ENCODE measurements at places on chromosomes 16 and 17.

- DNase-seq = peak; percentile 70
Observed at GRCh38 chr16:52191531-52192134, 355.3 kb downstream of the TOX3 start.

DNA sequence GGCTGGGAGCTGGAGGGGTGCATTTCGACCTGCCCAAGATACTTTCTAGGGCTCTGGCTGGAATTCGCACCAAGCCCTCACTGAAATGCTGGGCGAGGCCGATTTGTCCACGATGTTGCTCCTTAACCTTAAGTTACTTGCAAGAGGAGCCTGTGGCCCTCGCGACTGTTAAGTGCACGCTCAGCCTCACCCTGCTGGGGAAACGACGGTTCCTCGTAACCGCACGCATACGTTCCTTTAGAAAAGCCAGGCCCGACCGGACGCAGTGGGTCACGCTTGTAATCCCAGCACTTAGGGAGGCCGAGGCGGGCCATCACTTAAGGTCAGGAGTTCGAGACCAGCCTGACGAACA lies 607 bp upstream of the NCOR1 start:
- no peak for DNase-seq

DNA sequence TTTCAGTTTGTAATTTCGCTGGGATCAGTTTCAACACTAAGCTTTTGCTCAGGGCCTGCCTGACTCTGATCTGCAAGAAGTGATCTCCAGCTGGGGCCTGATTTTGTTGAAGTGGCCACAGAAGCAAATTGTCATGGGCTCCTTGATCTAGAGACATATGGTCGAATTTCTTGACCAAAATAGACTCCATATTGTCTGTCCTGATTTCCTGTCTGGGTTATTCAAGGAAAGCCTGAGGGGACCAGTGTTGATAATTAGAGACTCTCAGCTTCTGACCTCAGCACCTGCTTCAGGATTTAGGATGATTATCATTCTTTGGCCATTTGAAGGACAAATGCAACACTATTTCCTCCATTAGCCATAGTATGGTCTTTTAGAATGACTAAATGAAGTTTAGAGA lies 48.9 kb upstream of the MSI2 start:
- DNase-seq = no peak

- DNase-seq = peak; percentile 57
Observed at GRCh38 chr16:84730406-84731106, 30.8 kb downstream of the USP10 start.

DNA sequence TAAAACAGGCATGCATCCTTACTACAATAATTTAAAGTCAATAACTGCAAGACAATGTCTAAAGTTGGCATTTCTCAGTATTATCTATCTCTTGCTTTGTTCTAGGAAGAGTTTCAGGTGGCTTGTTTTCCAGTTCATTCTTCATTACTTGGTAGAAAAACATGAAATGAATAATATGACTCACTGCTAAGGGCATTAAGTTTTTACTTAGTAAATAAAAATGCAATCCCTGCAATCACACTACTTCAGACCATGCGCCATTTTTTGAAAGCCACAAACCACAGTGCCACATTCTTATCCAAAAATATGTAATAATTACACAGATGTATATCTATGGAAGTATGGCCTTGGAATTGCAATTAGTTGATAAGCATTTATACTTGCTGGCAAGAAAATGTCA lies 55.4 kb downstream of the CREBBP start:
- no peak for DNase-seq

- DNase-seq = no peak
Observed at GRCh38 chr17:80890921-80891396, 100.7 kb upstream of the CHMP6 start.

- peak; percentile 9 for DNase-seq
Observed at GRCh38 chr16:69448470-69449193, 24.2 kb downstream of the CYB5B start.

DNA sequence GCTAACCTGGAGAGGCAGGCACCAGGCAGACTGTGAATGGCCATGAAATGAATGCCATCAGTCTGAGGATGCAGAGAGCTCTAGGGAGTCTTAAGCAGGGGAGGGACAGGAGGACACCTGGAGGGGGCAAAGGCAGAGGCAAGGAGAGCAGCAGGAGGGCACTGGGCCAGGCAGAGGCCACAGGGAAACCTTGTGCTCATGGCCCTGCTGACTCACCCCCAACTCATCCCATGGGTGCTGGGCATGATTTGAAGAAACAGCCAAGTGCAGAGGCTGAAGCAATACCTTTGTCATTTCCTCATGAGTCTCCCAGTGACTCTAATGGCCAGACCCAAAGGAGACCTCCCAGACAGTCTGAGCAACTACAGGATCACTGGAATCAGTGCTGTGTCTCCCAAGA lies 141.4 kb downstream of the TMEM132E start:
- DNase-seq = no peak

GRCh38 chr16:8679151-8679550 lies 4.7 kb downstream of the ABAT start:
- no peak for DNase-seq

GRCh38 chr17:57718878-57719277 lies 26.2 kb downstream of the CCDC182 start:
- no peak for DNase-seq

DNA sequence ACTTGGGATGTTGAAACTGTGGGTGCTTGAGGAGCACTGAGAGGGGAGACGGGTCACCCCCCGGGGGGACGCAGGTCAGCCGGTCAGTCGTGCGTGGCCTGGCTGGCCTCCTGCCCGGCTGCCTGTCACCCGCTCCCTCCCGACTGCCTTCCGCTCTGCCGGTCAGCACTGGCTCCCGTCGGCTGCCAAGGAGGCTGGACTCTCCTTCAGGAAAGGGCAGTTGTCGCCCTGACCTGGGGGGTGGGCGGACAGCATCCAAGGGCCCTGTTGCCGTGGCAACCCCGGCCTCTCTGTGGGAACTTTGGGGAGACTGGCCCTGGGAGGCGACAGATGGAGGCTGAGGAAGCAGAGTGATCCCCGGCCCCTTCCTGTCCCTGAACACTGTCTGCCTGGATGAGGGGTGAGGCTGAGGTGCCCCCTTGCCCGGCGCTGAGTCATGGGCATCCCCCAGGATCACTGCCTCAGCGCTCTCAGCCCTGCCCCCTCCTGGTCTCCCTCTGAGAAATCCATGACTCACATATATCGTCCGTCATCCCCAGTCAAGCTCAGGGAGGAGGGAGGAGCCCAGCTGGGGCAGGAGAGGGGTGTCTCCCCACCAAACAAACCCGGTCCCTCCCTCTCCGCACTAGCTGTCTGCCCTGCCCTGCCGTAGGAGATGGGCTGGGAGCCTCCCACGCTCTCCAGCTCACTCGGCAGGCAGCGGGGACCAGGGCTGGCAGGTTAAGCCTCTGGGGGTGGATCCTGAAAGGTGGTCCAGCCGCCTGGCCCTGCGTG lies at the start of gene ADGRG1:
Gene ADGRG1 (plus strand): TSS at position 623 of the 774 bp plus-strand sequence. CDS start 21,658 bp downstream, outside the sequence.
- DNase-seq = peak; percentile 71

- DNase-seq = no peak
Observed at GRCh38 chr17:4161192-4161966, 18.4 kb downstream of the CYB5D2 start.

GRCh38 chr17:71668807-71669206 lies 452.0 kb upstream of the SOX9 start:
- no peak for DNase-seq

DNA sequence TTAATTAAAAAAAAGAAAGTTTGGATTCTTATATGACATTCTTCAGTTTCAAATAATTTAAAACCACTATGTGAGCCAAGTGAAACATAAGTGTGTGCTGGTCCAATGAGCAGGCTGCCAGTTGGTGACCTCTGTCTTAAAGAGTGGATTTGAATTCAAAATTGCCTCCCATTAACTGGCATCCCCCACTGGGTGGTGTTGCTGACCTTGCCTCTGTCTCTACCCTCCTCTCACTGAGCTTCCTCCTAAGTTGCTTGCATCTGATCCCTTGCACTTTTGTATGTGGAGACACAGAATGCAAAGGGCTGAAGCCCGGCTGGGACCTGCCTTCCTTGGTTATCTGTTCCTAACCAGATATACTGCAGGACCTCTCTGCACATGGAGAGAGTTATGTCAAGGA lies 160.6 kb downstream of the CYLD start:
- DNase-seq = no peak

- no peak for DNase-seq
Observed at GRCh38 chr16:14373896-14374295, 256.2 kb downstream of the PARN start.

GRCh38 chr16:57846078-57846697 lies 43.9 kb upstream of the KIFC3 start:
- DNase-seq = no peak

DNA sequence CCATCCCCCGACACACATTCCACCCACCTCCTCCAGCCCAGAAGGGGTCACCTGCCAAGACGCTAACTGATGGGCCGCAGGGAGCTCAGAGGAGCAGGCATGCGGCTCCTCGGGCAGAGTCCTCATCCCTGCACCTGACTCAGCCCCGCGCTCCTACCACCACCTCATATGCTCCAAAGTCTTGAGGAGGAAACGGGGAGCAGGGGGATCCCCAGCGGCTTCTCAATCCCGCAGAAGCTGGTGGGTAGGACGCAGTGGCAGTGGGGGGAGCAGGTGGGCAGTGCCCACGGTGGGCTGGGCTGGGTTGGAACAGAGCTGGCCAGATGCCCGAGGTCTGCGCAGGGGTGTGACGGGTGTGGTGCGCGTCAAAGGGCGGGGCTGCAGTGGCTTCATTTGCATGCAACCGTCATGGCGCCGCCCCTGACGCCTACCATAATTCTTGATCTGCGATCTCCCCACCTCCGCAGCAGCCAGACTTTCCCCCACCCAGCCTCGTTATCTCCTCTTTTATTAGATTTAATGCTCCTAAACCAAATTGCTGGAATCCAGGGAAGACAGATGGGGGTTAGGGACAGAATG lies 39.0 kb upstream of the EMP2 start:
- no peak for DNase-seq

DNA sequence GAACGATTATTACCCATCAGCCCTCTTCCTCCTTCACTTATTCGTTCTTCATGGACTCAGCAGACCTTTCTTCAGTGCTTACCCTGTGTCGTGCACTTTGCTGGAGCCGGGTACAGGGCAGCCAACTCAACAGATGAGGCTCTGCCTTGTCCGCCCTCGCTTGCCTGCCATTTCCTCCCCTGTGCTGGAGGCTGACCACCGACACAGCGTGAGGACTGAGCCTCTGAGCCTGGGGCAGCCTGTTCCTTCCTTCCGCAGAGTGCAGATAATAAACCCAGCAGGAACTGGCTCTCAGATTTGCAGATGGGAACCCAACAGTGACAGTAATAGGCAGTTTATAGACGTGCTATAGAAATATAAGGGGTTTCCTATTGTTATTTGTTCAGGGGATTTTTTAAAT lies 7.0 kb upstream of the SLC39A11 start:
- DNase-seq = no peak

DNA sequence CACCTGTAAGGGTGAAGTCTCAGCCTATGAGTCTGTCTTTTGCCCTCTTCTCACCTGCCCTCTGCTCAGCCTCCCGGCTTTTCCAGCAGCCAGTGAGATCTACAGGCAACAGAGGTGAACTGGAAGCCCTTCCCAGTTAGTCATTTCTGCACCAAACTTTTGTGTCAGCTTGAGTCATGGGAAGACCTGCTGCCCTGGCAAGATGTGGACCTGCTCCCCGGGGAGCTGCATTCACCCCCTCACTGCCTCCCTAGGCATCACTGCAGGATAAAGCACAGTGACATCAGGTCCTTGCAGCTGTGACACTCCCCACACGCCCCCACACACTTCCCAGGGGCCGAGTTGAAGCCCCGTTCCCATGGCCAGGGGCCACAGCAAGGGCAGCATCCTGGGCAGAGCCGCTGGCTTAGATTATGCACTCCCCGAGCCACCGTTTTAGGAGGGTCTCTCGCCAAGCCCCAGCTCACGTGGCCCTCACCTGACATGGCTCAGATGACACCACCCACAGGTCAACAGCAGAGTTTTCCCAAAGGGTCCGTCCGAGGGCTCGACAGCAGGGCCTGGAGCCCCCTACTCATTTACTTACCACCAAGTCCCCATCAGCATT lies 6.5 kb upstream of the ABR start:
- DNase-seq = no peak

DNA sequence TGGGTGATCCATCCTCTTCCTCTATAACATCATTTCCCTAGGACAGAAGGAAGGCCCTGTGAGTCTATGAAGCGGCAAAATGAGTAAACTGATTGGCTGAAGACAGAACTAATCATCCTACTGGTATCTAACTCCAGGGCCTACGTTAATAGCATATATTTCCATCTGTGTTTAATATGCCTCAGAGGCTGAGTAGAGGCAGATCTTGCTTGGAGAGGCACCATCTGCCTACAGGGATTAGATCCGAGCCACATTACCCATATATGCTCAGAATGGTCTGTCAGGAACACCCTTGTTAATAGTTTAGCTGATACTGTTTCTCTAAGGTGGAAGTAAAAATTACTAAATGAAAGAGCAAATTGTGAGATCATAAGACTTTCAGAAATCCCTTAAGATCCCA lies 13.2 kb upstream of the FOXJ1 start:
- DNase-seq = no peak

DNA sequence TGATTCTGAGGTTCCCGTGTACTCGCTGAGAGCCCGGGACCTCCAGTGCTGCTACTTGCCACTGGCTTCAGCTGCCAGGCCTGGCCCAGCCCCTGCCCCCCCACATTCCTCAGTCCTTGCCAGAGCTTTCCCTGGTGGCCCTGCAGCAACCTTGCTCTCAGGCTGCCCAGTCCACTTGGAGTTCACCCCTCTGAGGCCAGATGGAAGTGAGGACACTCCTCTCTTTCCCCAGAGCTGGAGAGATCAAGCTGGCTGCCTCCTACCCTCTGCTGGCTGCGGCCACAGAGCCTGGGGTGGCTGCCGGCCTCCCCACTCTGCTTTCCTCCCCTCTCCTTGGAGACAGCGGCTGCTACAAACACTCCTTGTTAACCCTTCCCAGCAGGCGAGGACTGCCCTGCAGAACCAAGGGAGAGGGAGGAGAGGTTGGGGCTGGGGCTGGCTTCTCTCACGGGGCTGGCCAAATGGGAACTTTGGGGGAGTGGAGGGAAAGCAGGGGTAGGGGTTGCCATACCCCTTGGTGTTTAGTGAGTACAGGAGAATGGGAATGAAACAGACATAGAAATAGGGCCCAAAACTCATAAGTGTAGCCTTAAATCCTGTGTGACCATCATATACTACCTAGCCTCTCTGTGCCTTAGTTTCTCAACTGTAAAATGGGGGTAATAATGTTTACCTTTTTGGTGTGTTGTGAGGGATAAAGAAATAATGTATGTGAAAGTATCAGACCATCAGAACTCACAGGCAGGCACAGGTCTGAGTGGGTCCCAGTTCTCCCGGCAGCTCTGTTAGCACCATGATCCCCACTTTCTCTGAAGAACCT lies at the start of gene GAS2L2:
Gene GAS2L2 (minus strand): TSS at position 295 of the 820 bp plus-strand sequence. CDS start 389 bp downstream, outside the sequence.
- DNase-seq = no peak

Measured in hippocampal formation (tissue), 2 donors.